Fibroblast of the aortic adventitia (primary cell): ENCODE measurements at places on chromosomes 2 and 18.

- no peak for DNase-seq
Observed at GRCh38 chr2:153872311-153873051, 759 bp downstream of the GALNT13 start.

GRCh38 chr2:118442996-118443553 lies 354.8 kb downstream of the INSIG2 start:
- no peak for DNase-seq

- DNase-seq: peak; percentile 42
Observed at GRCh38 chr2:241309684-241310117, 5.8 kb downstream of the HDLBP start.

- DNase-seq: no peak
Observed at GRCh38 chr2:174581491-174581890, 16.1 kb downstream of the WIPF1 start.

- no peak for DNase-seq
Observed at GRCh38 chr2:30567317-30567716, 120.3 kb downstream of the LCLAT1 start.

DNA sequence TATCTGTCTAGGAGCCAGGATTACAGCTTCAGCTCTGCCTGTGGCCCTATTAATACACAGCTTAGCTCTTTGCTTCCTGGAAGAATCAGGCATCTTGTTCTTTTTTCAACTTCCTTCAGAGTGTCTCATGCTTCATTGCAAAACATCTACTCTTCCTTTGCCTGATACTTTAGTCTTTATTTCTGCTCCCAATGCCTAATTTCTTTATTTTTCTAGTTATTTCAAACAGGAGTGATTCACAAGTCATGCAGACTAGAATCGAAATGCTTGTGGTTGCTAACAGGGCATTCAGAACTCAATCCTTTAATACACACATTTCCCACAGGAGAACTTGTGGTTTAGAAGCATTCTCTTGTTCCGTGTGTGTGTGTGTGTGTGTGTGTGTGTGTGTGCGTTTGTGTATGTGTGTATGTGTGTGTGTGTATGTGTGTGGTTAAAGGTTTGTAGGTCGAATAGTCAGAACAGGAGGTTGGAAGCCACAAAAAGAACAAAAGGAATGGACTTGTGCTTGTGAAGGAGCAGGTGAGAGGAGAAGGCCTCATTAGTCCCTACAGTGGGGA lies 28.3 kb upstream of the INSIG2 start:
- DNase-seq: peak; percentile 84

- DNase-seq: peak; percentile 34
Observed at GRCh38 chr18:3653263-3653850, 203.4 kb downstream of the TGIF1 start.

DNA sequence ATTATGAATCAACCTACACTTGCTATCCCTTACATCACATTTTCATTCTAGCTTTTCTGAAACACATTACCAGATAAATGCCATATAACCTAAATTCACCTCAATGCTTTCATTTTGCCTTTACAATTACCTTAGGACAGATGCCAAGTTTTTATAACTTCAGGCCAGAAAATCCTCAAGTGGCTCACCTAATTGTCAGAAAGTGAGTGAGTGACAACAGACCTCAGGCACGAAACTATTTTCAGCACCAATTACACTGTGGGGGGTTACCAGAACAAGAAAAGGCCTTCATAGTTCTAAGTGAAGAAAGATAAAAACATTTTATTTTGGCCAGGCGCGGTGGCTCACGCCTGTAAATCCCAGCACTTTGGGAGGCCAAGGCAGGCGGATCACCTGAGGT lies 52.3 kb upstream of the ST8SIA5 start:
- peak; percentile 2 for DNase-seq

GRCh38 chr2:9807056-9807455 lies 36.2 kb upstream of the TAF1B start:
- DNase-seq: no peak

GRCh38 chr18:8116341-8117005 lies 492.8 kb upstream of the RAB12 start:
- peak; percentile 36 for DNase-seq

GRCh38 chr2:144229296-144229695 lies 290.6 kb downstream of the ZEB2 start:
- DNase-seq: no peak

GRCh38 chr2:127277028-127277427 lies 16.9 kb downstream of the ERCC3 start:
- DNase-seq: peak; percentile 8

GRCh38 chr2:173076581-173077345 lies 1.1 kb downstream of the MAP3K20 start:
- peak; percentile 71 for DNase-seq

DNA sequence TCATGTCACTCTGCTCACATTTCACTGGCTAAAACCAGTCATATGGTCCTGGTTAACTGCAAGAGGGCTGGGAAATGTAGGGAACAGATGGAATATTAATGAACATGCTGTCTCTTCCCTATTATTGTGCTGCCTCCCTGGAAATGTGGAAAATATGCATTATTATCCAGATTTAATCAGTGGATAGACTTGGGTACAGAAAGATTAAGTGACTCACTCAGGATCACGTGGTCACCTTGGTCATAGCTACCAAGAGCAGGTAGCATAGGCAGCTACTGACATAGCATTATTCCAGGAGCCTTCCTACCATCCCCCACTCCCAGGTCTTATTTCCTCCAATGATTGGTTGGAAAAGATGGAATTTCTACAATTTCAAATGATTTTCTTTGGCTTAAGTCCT lies 141.1 kb downstream of the HRH4 start:
- no peak for DNase-seq

- DNase-seq: no peak
Observed at GRCh38 chr2:235113854-235114253, 162.0 kb downstream of the SH3BP4 start.

DNA sequence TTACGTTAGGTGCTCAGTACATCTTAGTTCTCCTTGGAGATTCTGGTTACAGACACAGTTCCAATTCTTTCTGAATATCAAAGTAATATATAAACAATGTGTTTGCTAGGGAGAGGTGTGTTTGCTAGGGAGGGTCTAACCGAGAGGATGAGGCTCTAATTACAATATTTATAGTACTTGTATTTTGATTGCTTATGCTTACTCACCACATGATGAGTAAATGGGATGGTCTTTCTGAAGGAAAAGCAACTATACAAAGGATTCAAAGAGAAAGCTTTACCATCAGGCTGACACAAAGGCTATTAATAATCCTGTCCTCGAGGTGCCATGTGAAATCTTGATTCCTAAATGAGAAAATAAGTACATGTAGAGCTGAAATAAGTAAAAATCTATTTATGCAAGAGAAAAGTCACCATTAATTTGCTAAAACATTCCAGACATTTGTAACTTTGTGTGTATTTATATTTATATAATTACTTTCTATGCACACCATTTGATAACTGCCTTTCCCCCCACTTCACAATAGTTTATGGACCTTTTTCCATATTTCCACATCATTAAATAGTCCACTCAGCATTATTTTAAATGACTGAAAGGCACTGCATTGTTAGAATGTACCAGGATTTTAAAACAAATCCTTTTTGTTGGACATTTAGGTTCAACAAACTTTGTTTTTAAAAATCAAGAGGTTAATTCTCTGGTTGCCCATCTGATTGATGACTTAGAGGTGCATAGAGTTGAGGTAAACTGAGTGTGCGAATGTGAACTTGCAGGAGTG lies 94.5 kb upstream of the FN1 start:
- no peak for DNase-seq

DNA sequence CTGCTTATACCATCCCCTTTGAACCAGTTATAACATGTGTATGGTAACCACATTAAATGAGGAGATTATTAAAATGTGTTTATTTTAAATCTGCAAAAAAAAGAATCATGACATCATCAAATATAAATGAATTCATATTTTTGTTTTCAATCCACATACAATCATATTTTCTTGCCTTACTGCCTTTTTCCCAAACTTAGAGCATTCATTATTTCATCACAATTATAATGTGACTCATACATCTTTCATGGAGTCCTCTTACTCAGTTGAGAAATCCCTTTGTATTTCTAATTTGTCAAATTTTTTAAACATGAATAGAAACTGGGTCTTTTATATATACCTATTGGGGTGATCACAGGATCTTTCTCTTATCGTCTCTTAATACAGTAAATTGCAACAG lies 909.6 kb downstream of the DSC3 start:
- no peak for DNase-seq

GRCh38 chr2:2974982-2975381 lies 402.6 kb downstream of the EIPR1 start:
- no peak for DNase-seq

DNA sequence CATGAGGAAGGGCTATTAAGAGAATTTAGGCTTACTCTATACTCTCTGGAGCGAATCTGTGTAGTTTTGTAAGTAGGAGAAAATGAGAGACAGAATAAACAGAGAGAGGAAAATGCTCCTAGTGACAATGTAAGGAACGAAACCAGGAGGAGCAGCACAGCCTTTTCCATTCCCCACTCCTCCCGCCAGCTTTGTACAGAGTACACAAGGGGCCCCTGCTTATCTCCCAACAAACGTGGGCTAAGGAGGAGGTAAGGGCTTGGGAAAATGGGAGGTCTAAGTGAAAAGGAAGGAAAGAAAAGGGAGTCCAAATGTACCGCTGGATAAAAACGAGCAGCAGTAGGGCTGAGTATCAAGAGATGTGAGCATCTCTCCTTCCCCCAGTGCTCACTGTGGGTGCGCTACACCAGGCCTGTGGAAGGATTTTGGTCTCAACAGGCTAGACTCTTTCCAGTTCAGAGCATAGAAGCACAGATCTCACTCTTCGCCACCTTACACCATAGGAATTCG lies 12.1 kb upstream of the IHH start:
- DNase-seq: no peak

- DNase-seq: no peak
Observed at GRCh38 chr2:168787782-168788376, 14.6 kb upstream of the NOSTRIN start.

GRCh38 chr2:4693266-4693665 lies 989.9 kb downstream of the DCDC2C start:
- no peak for DNase-seq

GRCh38 chr2:134408386-134408785 lies 154.5 kb downstream of the MGAT5 start:
- DNase-seq: peak; percentile 45

DNA sequence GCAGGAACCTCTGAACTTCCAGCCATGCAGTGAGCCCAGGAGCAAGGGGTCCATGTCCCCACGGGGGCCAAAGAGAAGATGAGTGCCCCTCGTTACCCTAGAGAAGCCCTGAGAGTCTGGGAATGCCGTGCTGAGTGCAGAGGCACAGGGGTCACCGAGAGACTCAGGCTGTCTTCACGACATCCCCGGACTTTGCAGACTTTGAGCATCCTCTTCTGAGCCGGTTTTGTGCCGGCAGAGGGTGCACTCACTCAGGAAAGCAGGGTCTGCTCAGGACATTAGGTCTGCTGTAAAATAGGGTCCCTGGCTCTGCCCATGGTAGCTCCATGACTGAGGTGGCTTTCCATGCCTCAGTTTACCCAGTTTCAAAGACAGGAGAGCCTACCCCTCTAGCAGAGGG lies 71.0 kb downstream of the GALNT14 start:
- no peak for DNase-seq

GRCh38 chr2:200456567-200456966 lies 53.3 kb downstream of the KCTD18 start:
- DNase-seq: no peak

DNA sequence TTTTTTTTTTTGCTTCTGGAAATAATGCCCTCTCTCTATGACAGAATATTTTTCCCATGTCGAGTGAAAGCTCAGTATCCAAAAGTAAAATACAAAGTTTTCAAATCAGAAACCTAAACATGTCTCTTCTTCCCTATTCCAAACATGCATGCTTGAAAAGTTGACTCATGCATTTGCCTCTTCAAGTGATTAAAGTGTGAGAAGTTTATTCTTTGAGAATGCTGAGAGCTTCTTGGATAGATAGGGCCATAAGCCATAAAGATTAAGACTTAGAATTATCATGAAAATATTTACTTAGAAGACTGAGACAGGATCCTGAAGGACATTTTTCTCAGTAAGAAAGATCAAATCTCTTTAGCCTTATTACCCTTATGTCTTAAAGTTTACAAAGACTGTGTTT lies 98.6 kb upstream of the EPB41L5 start:
- DNase-seq: no peak

GRCh38 chr2:119465687-119466086 lies 34.0 kb downstream of the TMEM37 start:
- DNase-seq: no peak

GRCh38 chr18:5178519-5178918 lies 18.5 kb downstream of the AKAIN1 start:
- no peak for DNase-seq

DNA sequence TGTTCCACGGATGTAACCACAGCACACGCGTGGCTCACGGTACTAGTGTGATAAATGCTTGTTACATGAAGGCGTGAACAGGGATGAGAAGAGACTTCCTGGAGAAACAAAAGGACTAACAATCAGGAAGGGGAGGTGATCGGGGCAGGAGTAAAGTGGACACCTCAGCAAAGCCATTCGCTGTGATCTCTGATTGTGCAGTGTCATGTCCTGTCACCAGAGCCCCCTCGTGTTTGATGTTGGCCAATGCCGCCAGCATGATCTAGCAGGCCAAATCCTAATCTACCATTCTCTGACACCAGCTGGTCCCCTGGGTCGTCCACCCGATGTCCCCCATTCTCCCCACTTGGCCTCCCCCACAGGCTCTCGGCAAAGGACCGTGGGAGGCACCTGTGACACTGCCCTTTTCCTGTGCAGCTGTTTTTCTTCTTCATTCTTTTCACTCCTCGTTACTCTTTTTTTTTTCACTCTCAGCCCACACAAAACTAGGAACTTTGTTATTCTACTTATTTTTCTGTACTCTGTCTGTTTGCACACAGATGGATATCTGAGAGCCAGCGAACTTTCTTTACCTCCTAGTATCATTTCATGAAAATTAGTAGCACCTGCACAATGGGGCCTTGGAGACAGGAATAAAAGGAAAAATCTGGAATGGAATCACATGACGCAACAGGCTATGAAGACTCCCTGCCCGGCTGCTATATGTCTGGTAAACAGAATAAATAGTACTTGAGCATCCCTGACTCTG lies 146.8 kb downstream of the TGIF1 start:
- DNase-seq: no peak

DNA sequence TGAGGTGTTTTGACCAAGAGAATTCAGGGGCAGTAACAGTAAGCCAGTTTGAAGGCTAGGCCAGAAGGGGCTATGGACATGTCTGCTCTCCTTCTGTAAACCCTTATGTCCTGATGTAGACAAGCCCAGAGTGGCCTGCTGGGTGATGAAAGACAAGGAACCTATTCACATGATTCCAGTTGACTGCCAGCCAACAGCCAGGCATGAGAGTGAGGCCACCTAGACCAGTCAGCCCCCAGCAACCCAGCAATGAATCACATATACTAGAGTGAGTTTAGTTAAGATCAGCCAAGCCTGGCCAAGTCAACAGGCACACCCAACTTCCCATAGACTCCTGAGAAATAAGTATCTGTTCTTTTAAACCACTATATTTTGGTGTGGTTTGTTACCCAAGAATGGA lies 1889.7 kb upstream of the CELF4 start:
- peak; percentile 59 for DNase-seq

- DNase-seq: no peak
Observed at GRCh38 chr2:172456002-172456401, 28.6 kb downstream of the ITGA6 start.
